ENCODE measurements at places on chromosomes 3 and 15.

DNA sequence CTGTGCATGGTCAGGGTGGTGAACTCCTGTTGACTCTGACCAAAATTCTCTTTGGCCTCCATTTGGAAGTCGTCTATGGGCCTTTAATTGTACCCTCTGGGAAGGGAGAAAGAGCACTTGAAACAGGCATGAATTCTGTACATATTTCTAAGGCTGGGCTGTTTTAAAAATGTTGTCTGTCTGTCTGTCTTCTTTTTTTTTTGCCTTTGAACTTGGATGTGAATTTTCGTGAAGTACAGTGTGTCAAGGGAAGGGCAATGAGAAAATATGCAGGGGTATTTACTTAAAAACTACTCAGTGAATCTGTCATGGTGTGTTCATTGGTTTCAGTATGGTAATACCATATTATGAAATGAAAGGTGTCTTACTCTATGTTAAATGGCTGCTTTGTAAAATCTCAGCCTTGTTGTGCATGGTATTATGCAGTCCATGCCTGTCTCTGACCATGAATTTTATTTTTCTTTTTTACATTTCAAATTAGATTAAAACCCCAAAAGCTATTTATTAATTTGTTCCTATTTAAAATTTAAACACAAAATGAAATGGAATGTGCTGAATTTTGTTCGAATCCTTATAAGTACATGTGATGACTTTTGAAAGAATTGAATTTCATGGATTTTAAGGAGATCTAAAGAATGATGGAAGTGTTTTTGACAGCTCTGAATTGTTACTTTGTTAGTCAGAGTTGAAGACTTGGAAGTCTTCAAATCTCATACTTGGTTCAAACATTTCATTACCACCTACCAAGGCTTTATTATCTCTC is 51.1 kb downstream of the RARB start:
- no peak for DNase-seq

DNA sequence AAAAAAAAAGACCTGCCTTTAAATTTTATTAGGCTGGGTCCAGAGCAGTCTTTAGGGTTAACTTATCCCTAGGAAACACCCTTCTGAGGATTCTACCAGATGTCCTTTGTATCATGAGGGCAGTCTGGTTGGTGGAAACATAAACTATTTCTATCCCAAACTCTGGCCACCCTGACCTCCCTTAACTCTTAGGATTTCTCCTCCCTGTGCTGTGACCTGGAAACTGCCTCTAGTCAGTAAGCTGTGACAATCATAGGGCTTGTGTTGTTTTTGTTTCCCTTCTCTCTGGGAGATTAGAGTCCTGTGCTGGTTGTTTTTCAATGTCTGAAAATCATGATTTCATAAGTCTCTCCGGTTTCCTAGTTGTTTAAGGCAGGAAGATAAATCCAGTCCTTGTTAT is 78.1 kb downstream of the TNFAIP8L3 start:
- no peak for DNase-seq

- no peak for DNase-seq
Observed at GRCh38 chr3:101938262-101938847, 89.0 kb downstream of the NFKBIZ start.

DNA sequence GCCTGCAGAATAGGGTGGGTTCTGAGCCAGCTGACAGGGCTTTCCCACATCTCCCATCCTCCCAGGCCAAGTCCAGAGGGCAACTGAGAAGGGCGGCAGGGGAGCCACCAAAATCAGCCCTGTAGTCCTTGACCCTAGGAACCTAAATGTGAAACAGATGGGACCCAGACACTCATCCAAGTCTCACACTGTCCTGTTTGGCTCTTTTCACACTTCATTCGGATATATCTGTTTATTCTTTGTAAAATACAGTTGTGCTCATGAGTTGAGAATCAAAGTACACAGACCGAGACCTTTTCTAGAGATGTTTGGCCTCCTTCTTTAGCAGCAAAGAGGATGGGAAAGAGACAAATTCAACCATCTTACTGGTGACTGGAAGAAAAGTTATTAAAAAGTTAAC is 348.4 kb downstream of the MECOM start:
- DNase-seq = no peak

GRCh38 chr3:115325539-115325938 is 178.5 kb upstream of the ZBTB20 start:
- no peak for DNase-seq

- DNase-seq = no peak
Observed at GRCh38 chr3:45783667-45784066, 12.7 kb downstream of the SLC6A20 start.

DNA sequence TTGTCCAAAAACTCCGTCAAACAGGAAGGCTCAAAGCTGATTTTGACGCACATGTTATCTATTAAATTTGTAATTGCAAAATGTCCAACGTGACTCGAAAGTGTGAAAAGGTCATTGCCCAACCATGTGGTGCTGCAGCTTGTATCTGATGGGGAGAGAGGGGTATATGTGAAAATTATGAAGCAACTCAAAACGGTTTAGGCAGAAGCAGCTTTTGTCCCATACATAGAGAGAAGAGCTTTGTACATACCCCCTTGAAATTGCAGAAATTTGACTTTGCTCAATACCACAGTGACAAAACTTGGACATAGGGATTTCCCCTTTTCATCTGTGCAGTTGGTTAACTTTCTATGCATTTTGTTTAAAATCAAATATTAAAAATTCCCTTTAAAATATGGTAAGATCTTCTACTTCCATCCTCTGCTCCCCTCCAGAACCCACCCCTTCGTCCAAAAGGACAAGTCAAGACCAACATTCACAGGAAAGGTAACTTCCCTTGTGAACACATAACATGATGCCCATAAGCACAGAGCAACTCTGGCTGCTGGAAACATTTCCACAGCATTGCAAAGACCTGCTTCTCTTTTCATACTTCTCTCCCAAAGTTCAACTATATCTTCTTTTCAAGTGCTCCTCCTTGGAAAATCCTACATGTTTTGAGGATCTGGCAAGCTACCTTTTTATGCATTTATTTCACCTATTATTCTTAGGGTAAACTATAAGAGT is 253.7 kb upstream of the THBS1 start:
- no peak for DNase-seq

GRCh38 chr3:136712941-136713340 is 39.2 kb downstream of the STAG1 start:
- no peak for DNase-seq

DNA sequence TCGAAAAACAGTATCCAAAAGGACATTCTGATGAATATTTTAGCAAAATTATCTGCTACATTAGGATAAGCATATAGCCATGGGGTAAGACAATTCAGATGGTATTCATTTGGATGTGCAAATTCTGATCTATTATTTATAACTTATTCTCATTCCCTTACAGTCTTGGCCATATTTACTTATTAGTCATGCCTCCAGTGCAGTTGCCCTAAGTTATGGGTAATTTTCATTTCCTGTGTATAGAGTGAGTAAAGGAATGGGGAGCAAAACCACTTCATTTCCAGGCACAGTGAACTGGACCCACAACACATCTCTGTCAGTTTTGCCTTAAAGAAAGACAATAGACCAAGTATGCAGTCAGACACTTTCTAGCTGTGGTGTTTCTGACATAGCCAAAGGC is 134.3 kb downstream of the POLQ start:
- no peak for DNase-seq

GRCh38 chr15:42035435-42035761 is 14.6 kb upstream of the PLA2G4E start:
- no peak for DNase-seq

DNA sequence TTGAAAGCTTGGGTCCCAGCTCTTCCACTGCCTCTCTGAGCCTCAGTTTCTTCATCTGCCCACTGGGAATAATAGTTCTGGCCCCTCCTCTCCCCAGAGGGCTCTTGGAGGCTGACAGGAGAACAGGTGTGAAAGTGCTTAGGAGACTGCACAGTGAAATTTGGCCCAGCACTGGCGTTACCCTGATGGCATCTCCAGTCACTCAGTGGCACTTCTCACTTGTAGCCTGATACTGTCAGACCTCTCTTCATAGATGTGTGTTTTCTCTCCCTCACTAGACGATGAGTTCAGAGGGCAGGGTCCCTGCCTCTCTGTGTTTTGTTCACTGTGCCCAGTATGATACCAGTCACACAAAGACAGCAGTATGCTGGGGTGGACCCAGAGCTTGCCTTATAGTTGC is 22.2 kb upstream of the IGDCC3 start:
- DNase-seq = no peak

DNA sequence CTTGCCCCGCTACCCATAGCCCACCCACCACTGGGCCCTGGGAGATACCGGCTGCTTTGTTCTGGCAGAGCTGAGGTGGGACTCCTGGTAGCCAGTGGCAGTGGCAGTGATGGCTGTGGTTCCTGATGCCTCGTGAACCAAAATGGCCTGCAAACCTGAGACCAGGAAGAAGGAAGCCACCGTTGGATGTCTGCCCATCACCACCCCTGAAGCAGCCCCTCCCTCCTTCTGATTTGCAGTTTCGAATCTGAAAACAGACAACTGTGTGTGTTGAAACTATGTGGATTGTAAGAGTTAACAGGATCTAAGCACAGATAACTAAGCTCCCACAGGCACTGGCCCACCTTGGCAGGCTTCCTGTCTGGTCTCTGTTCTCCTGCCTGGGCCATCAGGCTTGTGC is 66.6 kb downstream of the NUP210 start:
- DNase-seq = no peak

DNA sequence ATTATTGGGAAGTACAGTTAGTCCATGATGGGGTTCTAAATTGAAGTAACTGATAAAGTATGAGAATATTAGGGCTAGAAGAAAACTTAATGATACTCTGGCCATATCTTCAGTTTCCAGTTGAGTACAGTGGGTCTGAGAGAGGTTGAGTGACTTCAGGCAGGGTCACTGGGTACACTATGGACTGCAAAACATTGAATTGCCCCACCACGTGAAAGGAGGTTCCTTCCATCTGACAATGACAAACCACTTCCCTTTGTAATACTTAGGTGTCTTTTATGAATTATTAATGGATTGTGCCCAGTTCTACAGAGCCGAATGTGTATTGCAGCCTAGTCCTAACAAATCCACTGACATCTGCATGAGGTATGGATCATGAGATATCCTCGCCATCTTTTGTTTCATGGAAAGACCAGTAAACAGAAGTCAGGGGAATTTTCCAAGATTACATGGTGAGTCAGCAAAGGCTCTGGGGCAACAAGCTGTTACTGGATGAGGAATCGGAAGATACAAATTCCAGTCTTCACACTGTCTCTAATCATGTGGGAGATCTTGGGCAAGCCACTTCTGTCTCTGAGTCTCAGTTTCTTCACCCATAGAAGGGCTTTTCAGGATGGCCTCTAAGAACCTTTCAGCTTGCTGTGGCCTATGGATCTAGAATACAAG is 66.5 kb upstream of the BCL6 start:
- no peak for DNase-seq

DNA sequence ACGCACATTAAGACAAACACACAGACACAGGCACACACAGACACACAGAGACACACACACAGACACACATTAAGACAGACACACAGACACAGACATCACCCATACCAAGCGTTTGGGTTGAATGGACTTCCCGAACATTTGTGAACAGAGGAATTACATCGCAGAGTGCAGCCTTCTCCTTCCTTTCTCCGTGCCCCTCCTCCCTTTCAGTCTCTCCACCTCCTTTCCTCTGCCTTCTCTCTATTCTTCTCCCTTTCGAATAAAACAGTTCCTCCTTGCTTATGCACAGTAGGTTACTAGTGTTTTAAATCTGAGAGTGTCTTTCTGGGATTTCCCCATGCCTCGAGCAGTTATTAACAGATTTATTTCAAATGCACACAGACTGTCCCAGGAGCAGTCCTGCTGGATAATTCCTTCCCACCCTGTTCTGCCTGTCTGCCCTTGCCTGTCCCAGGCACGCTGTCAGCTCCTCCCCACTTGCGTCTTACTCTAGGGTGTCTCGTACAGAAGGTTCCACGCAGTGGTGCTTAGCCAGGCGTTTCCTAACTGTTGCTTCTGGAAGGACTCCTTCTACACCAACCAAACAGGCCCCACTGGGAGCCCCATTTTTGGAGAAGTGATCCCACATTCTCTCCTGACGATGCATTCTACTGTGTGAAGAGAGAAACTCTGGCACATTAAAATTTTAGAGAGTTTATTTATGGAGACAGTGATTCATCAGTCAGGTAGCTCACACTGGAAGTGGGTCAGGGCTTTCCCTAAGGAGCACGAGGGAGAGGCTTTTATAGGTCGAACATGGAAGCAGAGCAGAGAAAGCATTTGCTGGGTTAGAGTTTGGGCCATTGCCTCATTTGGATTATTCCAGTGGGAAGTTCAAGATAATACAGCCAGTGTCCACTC is 163.8 kb downstream of the SV2B start:
- DNase-seq = no peak

DNA sequence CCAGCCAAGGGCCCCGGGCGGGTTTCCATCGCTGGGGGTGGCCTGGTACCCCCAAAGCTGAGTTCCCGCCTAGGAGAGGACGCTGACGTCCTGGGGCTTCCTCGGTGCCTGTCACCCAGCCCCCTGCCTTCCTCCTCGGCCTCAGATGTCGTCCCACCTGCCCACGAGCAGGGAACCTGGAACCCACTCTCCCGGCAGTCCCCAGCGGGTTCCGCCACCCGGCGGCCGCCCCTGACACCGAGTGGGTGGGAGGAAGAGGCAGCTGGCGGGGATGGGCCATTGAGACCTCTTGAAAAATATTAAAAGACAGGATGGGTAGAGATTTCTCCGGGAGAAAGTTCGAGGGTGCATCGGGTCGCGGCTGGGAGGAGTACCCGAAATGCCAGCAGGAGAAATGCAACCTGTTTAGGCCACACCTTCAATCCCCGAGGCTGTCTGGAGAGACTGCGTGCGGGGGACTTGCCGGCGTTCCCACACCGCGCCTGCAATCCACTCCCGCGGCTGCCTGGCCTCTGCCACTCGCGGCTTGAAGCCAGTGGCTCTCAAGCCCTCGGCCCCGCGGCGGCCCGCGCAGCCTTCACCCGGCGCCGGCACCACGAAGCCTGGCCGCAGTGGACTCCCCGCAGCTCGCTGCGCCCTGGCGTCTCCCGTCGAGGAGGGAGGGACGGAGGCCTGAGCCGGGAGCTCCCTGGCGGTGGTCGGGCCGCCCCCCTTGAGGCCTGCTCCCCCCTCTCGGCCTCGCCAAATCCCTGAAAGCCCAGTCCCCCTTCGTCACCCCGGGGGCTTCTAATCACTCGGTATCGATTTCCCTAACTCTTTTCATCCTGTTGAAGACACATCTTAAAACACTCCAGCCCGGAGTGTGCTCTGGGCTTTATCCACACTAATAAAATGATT is 8.6 kb upstream of the NR2F2 start:
- no peak for DNase-seq

DNA sequence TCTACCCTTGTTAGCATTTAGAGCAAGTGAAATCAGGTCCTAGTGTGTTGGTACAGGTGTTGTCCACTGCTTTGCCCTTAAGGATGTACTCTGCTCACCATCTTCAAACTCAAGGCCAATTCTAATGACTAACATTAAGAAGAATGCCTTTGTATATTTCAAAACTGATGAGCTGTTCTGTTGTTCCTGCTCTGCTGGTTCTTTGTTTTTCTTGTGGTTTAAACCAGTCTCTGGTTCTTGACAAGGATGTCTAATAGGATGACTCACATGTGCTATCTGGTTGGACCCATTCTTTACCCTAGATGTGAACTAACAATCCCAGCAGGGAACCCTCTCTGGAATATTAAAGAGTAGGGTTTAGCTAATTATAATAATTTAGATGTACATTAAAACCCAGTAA is 17.3 kb downstream of the ABHD5 start:
- no peak for DNase-seq
